PC-9 (cell line): ENCODE measurements at places on chromosomes 7 and 10. TPM values are rescaled to one million over a fixed set of nuclear protein-coding genes. Genes with fewer than 3 reads are reported as not detected.

Gene KCNH2
- 1.5 and 1.6 TPM in 2 replicates for total RNA-seq

DNA sequence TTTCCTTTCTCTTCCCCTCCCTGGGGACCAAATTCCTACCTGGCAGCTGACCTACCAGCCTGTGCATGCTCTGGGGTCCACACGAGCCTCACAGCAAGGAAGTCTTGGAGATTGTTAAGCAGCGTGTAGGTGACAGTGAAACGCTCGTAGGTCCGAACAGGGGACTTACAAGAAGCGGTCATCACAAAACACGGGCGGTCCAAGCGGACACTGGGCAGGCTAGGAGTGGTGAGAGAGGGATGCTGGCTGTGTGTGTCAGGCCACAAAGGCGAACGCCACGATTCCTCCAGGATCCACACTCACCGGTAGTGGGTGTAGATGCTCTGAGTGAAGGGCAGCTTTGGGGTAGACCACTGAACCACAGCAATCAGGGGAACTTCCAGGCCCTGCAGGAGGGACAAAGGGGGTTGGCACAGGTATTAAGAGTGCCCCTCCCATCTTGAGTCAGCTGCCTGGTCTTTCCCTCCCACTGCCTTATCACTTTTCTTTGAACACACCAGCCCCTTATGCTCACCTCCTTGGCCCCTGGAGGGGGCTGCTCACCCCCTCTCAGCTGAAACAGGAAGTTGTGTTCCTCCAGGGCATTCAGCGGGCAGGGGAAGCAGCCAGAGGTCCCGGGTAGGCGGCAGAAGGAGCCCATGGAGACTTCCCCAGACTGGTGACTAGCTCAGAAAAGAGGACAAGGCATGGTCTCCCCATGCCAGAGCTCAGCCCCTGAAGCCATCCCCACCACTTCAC lies 2.0 kb downstream of the TRAPPC14 start:
- H3K27ac ChIP-seq: no peak overlapping the region
- no peak for DNase-seq
- peaks cover 35% of the 10 kb centered on the region for H3K4me1 ChIP-seq
- H3K27me3 ChIP-seq: no peaks in the 10 kb centered on the region
- peaks cover 4% of the 10 kb centered on the region; the same call in 1 of the 2 replicates for H3K36me3 ChIP-seq

- no peak overlapping the region for H3K4me3 ChIP-seq
- H3K4me1 ChIP-seq: no peaks in the 10 kb centered on the region
- H3K36me3 ChIP-seq: no peaks in the 10 kb centered on the region
- no peaks in the 10 kb centered on the region for H3K27me3 ChIP-seq
- no peak overlapping the region for H3K27ac ChIP-seq
Observed at GRCh38 chr10:90775351-90776028, 82.3 kb downstream of the HTR7 start.

DNA sequence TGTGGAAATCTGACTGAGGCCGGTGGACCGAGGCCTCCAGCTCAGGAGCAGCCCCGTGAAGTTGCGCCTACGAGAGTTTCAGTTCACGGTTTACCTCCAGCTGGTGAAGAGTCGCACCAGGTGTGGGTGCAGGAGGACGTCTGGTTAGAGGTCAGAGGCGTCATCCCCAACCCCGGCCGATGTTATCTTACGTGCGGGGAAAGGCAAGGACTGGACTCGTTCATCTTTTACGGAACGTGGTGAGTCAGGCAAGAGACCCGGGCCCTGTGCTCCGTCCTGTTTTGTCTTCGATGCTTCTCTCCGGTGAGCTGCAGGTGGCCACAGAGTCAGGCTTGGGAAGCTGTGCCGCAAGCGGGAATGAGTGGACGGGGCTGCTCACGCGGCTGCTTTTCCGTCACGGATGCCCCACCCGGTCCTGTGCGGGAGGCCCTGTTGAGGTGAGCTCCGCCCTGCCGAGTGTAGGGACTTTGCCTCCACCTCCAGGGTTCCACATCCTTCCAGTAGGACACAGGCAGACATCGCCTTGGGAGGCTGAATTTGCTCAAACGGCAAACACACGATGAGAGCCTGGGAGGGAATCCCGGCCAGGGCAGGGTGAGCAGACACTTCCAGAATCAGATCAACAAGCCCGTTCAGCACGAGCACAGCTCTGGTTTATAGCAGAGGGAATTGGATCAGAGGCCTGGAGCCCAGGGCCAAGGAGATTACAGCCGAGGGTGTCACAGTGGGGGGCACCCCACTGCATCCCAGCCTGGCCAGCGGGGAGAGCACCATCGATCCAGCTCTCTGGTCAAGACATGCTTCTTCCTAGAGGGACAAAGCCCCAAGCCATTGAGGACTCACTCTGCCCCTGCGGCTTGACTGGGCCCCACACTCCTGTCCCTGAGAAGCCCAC lies 50.1 kb upstream of the INPP5A start:
- H3K4me1 ChIP-seq: no peaks in the 10 kb centered on the region
- H3K27me3 ChIP-seq: peaks cover 1% of the 10 kb centered on the region; the same call in 1 of the 2 replicates

- no peak overlapping the region for H3K27ac ChIP-seq
- H3K4me3 ChIP-seq: no peak overlapping the region
- DNase-seq: no peak
- H3K36me3 ChIP-seq: no peaks in the 10 kb centered on the region
- H3K27me3 ChIP-seq: no peaks in the 10 kb centered on the region
Observed at GRCh38 chr7:68623030-68623429, 975.2 kb upstream of the AUTS2 start.

DNA sequence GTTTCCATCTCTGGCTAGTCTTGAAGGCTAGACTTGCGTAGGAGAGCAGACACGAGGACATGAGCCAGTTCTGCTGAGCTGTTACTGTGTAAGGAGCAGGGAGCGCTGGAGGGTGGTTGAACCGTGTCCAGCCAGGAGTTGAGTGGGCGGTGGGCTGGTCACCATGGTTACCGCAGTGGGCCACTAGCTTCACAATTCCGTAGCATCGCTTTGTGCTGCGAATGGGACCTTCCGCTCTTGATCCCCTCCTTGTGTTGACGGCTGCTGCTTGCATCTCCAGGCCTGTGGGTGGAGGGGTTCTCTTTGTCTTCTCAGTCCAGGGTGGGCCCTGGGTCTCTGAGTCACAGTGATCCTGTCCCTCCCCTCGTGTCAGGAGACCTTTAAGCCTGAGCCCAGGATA lies 49.4 kb upstream of the OCM start:
- H3K4me3 ChIP-seq: no peak overlapping the region
- no peak for DNase-seq
- no peaks in the 10 kb centered on the region for H3K27me3 ChIP-seq
- H3K4me1 ChIP-seq: no peaks in the 10 kb centered on the region

- no peaks in the 10 kb centered on the region for H3K4me1 ChIP-seq
- DNase-seq: no peak
- H3K4me3 ChIP-seq: no peak overlapping the region
- H3K27me3 ChIP-seq: no peaks in the 10 kb centered on the region
- no peaks in the 10 kb centered on the region for H3K36me3 ChIP-seq
Observed at GRCh38 chr10:31171402-31172083, 139.9 kb upstream of the ZNF438 start.
